ENCODE measurements at places on chromosomes 11 and 22. TPM values are rescaled to one million over a fixed set of nuclear protein-coding genes. Genes with fewer than 3 reads are reported as not detected.

GRCh38 chr11:130606178-130606577, 157.7 kb downstream of the ADAMTS15 start:
- no peak for DNase-seq

- no peak for DNase-seq
Measured at GRCh38 chr11:45301537-45302246, 15.6 kb upstream of the SYT13 start.

DNA sequence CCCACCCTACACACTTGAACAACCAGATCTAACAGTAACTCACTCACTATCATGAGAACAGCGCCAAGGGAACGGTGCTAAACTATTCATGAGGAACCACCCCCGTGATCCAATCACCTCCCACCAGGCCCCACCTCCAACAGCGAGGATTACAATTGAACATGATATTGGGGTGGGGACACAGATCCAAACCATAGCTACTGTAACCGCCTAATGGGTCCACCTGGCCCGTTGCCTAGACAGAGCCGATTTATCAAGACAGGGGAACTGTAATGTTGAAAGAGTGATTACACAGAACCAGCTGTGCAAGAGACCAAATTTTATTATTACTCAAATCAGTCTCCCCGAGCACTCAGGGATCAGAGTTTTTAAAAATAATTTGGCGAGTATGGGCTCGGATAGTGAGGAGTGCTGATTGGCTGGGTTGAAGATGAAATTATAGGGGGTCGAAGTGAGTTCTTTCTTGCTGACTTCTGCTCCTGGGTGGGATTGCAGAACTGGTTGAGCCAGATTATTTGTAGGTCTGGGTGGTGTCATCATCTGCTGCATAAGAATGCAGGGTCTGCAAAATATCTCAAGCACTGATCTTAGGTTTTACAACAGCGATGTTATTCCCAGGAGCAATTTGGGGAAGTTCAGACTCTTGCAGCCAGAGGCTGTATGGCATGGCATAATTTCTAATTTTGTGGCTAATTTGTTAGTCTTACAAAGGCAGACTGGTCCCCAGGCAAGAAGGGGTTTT, 17.9 kb upstream of the ZC3H12C start:
- DNase-seq = no peak

ZC3H12C gene
- 16.0 TPM for total RNA-seq

KRTAP5-7 gene
- total RNA-seq = not detected

DNA sequence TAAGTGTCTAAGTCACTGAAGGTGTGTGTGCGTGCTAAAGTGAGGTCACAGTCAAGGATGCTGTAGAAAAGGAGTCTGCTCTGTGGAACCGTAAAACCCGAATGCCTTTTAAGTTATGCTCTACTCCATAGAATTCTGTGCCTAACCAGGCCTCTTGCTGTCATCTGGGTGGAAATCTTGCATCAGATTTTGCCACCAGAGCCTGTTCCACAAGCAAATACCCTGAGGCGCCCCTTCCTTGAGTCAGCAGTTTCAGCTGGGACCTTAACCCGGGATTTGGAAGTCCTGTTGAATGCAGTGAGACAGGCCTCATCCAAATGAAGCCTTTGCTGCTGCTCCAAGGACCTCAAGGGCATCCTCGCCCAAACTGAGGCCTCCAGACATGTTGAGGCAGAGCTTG, 109.8 kb downstream of the WNT11 start:
- no peak for DNase-seq

- DNase-seq = peak; percentile 17
Measured at GRCh38 chr11:61075891-61076290, 26.4 kb upstream of the CD5 start.

SMCO4 gene
- 2.2 TPM for total RNA-seq

- no peak for DNase-seq
Measured at GRCh38 chr22:26689513-26690301, 32.3 kb downstream of the MIAT start.

LRRC75B gene
- total RNA-seq = 11.5 TPM

RBX1 gene
- 43.6 TPM for total RNA-seq

- peak; percentile 49 for DNase-seq
Measured at GRCh38 chr22:46150655-46151477, 540 bp downstream of the PPARA start.

SMTNL1 gene
- total RNA-seq = not detected

- no peak for DNase-seq
Measured at GRCh38 chr11:73808052-73808451, 20.4 kb downstream of the MRPL48 start.

TSGA10IP gene
- total RNA-seq = not detected

SORL1 gene
- total RNA-seq = 84.3 TPM

GRCh38 chr11:66636411-66636810, 2.1 kb upstream of the RBM4 start:
- no peak for DNase-seq

RIBC2 gene
- 0.17 TPM for total RNA-seq

- DNase-seq = no peak
Measured at GRCh38 chr11:83709434-83709833, 423.3 kb upstream of the CCDC90B start.

Measured in mammary epithelial cell (primary cell).